Activated effector memory CD4-positive, alpha-beta T cell treated with anti-CD3 and anti-CD28 coated beads, Interleukin-2, amount 50 U/mL, for 16 hours (primary cell): ENCODE measurements at places on chromosomes 16 and 17.

DNA sequence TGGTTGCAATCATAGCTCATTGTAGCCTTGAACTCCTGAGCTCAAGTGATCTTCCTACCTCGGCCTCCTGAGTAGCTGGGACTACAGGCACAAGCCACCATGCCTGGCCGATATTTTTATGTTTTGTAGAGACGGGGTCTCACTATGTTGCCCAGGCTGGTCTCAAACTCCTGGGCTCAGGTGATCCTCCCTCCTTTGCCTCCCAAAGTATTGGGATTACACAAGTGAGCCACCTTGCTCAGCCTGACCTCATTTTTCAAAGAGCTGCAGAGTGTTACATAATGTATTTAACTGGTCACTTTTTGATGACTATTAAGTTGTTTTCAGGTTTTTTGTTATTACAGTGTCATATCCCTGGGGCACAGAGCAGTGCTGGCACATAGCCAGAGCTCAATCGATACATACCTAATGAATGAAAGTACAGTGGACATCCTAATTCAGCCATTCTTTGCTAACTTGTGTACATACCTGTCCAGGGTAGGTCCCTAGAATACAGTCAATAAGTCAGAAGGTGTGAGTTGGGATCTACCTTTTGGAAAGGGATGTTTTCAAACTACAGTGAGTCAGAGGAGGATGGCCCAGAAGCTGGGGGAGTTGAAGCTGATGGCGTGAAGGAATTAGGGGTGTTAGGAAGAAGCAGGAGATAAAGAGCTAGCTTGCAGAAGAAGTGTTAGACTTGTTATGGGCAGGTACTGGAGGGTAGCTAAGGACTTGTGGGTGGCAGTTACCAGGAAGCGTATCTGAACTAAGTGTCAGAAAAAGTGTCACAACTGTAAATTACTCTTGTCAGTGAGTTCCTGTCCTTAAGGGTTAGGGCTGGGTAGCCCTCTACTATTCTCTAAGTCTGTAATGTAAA lies 20.1 kb upstream of the CYLD start:
- DNase-seq: no peak

DNA sequence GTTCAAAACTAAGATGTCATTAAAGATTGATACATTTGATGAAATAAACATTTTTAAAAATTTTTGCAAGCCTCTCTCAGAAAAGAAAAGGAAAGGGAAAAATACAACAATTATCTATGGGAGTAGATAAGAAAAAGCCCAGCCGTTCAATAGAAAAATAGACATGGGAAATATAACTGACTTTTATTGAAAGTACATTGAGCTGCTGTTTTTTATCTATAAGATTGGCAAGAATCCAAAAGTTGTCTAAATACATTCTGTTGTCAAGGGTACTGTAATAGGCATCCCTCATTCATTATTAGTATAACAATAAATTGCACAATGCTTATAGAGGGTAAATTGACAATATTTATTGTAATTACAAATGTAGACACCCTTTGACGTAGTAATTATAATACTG lies 38.4 kb upstream of the IRX6 start:
- no peak for DNase-seq

- peak; percentile 69 for DNase-seq
These were observed at the start of gene HSD11B2 for GRCh38 chr16:67430977-67431774. Gene HSD11B2 (plus strand): TSS chr16:67431121. CDS start chr16:67431249, 128 bp downstream.

DNA sequence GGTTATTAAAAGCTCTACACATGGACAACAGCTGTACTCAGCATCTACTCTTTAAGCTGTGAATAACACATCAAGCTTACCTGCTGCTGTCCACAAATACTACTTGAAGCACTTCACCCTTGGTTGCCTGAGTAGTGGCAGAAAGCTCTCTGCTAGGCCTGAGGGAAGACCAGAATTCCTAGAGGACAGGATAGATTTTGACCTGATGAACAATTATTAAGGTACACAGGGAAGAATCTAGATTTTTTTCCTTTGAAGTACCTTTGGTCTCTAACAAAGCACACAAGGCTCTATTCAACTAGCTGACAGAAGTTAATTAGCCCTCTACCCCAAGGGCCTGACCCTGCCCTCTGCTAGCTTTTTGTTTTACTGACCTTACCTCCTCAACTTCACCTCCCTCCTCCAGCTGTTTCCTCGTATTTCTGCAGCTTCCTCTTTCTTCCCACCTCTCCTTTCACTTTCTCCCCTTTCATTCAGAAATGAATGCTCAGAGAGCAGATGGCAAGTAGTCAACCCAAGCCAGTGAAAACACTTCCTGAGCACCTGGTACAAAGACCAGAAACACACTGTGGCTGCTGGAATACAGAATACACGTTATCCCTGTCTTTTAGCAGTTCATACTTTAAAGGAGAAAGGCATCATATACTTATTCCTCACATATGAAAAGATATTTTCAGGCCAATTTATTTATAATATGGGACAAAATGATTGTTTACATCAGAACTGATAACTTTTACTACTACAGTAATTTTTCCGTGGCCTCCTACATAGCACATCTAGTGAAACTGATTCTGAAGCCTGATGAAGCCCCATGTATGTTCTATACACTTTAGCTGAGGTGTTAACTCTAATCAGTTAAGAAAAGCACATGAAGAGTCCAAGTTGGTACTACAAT lies 5.7 kb upstream of the VEZF1 start:
- DNase-seq: no peak

GRCh38 chr16:15038689-15039088 lies 17.2 kb downstream of the NTAN1 start:
- peak; percentile 28 for DNase-seq

- DNase-seq: no peak
These were observed 255.9 kb upstream of the PMFBP1 start for GRCh38 chr16:72427783-72428331.

- no peak for DNase-seq
These were observed 53.2 kb upstream of the ADCY9 start for GRCh38 chr16:4169415-4169814.

- no peak for DNase-seq
These were observed 76.6 kb downstream of the CLEC16A start for GRCh38 chr16:11020792-11021551.

DNA sequence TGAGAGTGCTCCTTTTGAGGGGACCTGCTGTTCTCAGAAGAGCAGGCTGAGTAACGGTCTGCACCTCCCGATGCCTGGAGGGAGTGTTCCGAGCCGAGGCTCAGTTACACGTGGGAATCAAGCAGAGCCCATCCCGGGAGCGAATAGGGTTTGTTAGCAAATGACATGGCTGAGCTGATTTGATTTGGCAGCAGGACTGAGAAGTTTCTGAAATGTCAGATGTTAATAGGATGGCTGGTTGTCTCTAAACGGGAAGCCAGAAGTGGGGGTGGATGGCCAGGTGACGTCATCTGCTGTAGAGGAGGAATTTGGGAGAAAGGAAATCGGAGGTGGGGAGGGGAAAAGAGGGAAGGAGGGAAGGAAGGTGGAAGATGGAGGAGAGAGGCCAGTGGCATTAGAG lies 128.0 kb downstream of the RAP1GAP2 start:
- DNase-seq: no peak

- no peak for DNase-seq
These were observed 131.1 kb upstream of the RPL38 start for GRCh38 chr17:74072340-74072739.

GRCh38 chr17:49598918-49599317 lies 23.2 kb downstream of the NXPH3 start:
- no peak for DNase-seq

DNA sequence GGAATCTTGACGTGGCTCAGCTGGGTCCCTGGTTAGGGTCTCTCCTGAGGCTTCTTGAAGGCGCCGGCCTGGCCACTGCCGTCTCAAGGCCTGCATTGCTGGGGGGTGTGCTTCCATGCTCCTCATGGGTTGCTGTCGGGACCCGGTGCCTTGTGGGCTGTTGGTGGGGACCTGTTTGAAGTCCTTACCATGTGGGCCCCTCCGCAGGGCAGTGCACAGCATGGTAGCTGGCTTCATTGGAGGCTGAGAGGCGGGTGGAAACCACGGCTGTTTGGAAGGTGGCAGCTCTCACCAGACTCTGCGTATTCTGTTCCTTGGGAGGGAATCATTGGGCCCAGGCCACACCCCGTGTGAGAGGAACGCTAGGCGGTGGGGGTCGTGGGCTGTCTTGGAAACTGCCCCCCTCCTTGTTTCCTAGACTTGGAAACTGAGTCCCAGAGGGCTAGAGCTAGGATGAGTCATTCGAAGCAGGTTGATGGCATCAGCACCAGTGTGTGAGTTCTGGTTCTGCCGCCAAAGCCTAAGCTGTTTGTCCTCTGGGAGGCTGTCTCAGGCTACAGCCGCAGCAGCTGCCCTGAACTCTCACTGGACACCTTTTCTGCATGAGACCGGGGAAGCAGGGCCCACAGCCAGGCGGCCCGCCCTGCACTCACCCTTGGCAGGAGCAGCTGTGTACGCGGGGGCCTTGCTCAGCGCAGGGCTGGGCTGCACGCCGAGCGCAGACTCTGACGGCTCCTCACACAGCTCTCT lies 35.2 kb downstream of the ZNF750 start:
- no peak for DNase-seq

DNA sequence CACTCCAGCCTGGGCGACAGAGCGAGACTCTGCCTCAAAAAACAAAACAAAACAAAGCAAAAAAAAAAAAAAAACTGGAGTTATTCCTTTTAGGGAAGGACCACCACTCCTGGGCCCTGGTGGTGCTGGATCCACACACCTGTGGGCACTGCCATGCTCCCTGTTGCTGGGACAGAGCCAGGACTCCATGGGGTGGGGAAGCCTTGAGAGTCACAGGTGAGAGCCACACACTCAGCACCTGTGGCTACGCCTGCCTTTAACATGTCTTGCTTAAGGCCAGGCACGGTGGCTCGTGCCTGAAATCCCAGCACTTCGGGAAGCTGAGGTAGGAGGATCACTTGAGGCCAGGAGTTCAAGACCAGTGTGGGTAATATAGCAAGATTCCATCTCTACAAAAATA lies 18.3 kb downstream of the PDIA2 start:
- no peak for DNase-seq

DNA sequence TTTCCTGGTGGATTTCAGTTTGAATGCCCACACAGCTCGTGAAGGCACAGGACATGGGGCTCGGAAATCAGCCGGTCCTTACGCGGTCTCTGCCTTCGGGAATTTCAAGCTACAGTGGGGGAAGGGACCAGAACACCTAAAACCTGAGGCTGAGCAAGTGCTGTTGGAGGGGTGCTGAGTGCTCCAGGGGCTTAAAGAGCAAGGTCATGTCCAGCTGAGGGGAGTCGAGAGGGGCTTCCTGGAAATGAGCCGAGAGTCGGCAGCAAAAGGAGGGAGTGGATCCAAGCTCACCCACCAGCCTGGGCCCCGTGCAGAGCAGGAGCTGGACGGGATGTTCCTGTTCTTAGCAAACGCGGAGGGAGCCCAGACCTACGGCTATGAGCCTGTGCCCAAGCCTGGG lies 73.2 kb upstream of the RPL38 start:
- peak; percentile 24 for DNase-seq

- no peak for DNase-seq
These were observed 2.3 kb downstream of the LCAT start for GRCh38 chr16:67941469-67942199.

- no peak for DNase-seq
These were observed 56.9 kb upstream of the BRD7 start for GRCh38 chr16:50425648-50426047.

- DNase-seq: no peak
These were observed 15.1 kb downstream of the SOX8 start for GRCh38 chr16:996681-997080.

- peak; percentile 78 for DNase-seq
These were observed 3.6 kb upstream of the HS3ST3B1 start for GRCh38 chr17:14297161-14297851.

GRCh38 chr17:49817993-49818392 lies 29.5 kb downstream of the KAT7 start:
- peak; percentile 77 for DNase-seq

GRCh38 chr16:47037396-47037745 lies 63.9 kb upstream of the DNAJA2 start:
- no peak for DNase-seq

- peak; percentile 89 for DNase-seq
These were observed 2.2 kb upstream of the LIMD2 start for GRCh38 chr17:63701868-63702720.

DNA sequence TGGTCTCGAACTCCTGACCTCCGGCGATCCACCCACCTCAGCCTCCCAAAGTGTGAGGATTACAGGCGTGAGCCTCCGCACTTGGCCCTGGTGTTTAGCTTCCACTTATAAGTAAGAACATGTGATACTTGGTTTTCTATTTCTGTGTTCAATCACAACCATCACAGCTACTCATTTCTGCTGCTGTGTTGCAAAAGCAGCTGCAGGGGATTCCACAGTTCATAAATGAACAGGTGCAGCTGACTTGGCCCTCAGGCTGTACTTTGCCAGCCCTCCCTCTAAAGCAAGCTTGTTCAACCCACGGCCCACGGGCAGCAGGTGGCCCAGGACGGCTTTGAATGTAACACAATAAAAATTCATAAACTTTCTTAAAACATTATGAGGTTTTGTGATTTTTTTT lies 79.2 kb downstream of the SLC39A11 start:
- DNase-seq: no peak

- DNase-seq: no peak
These were observed 13.3 kb upstream of the MYH8 start for GRCh38 chr17:10435096-10435495.

DNA sequence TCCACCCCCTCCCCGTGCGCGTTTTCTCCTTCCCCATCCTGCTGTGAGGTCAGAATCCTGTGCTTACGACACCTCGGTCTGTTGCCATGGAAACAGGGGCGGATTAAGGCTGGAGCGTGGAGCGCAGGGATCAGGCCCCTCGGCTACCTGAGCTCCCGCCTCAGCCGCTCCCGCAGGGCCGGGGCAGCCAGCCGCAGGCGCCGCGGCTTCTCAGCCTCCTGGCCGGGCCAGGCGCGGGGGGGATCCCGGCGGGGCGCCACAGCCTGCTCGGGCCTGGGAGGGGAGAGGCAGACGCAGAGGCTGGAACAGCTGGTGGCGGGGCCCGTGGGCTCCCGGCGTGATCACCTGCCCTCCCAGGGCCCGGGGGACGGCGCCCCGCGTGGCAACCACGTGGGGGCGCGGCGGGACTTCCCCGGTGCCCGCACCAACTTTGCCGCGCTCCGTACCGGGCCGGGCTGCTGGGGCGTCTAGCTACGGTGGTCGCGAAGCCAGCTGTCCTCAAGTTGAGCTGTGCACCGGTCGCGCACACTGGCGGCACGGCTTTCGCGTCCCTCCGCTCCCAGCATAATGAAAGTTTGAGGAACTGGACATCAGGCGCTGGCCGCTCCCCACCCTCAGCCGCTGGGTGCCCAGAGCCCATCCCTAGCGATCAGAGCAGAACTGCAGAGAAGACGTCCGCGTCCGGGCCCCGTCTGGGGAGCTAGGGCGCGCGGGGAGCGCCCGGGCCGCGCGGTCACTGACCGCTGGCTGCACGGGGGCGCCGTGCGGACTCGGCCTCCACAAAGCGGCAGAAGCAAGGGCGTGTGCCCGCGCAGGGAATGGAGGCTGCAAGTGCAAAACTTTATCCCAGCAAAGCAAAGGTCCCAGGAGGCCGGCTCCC lies 1.2 kb downstream of the RTN4RL1 start:
- DNase-seq: peak; percentile 73

DNA sequence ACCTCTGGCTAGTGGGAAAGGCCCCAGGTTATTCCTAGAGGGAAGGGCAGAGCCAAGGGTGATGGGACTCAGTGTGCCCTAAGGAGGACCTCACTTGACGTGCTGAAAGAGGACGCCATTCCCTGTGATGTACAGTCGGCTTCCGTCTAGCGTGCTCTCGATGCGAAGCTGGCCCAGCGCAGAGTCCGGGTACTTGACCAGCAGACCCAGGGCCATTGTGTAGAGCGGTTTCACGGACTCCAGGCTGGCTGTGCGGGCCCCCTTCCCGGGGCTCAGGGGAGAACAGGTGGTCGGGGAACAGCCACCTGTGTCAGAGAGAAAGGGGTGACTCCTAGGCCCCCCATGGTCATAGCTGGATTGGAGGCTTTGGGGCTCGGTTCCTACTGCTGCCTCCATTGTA lies 19.9 kb downstream of the PLEKHG4 start:
- DNase-seq: no peak

GRCh38 chr17:30816165-30816564 lies 8.3 kb downstream of the CRLF3 start:
- no peak for DNase-seq
